ENCODE measurements at places on chromosomes 7 and 10.

GRCh38 chr10:58968389-58968755 is 208.1 kb upstream of the PHYHIPL start:
- no peak for DNase-seq

DNA sequence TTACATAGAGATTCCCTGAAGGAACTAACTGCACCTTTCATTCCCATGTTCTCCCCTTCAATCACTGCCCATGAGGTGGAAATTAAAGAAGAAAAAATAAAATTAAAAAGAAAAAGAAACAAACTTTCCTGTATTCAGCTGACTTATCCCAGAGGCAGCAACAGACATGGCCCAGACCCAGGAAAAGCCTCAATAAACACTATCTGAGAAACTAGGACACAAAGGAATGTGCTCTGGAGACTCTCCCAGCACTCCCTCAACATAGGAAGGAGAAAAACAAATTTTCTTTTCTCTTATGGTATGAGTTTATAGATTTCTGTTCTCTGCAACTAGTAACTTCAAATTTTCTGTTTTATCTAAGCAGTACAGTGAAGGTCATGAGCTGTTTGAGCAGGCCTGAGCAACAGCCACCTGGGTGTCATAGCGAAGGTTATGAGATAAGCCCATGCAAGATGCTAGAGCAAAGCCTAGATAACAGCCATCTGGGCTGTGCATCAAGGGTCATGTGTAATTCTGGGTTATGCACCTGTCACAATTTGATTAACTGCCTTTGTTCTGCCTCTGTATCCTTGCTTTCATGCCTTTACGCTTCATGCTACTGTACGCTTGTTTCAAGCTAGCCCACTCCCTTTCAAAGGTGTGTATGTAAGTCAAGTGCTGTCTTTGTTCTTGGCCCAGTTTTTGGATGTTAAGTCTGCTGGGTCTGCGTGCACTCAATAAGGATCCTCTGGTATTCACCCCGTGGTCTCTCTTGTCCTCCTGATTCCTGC is 11.0 kb upstream of the OR6B1 start:
- no peak for DNase-seq

- DNase-seq = no peak
These were observed 70.5 kb downstream of the FAM204A start for GRCh38 chr10:118271671-118272070.

GRCh38 chr7:133645884-133646391 is 393.1 kb downstream of the EXOC4 start:
- DNase-seq = no peak

DNA sequence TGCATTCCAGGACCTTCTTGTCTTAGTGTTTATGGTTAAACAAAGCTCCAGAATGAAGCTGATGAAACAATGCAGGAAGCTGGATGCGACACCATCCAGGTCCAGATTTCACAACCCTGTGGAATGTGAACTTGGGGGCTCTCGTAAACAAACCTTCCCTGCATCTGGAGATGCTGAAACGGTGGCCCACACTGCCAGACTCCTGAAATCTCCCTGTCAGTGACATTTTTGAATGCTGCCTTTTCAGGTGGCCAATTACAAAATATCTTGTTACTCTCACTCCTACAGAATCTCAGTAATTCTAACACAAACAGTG is 18.8 kb downstream of the VIPR2 start:
- peak; percentile 32 for DNase-seq

GRCh38 chr7:97973206-97973658 is 16.8 kb downstream of the OCM2 start:
- DNase-seq = no peak

DNA sequence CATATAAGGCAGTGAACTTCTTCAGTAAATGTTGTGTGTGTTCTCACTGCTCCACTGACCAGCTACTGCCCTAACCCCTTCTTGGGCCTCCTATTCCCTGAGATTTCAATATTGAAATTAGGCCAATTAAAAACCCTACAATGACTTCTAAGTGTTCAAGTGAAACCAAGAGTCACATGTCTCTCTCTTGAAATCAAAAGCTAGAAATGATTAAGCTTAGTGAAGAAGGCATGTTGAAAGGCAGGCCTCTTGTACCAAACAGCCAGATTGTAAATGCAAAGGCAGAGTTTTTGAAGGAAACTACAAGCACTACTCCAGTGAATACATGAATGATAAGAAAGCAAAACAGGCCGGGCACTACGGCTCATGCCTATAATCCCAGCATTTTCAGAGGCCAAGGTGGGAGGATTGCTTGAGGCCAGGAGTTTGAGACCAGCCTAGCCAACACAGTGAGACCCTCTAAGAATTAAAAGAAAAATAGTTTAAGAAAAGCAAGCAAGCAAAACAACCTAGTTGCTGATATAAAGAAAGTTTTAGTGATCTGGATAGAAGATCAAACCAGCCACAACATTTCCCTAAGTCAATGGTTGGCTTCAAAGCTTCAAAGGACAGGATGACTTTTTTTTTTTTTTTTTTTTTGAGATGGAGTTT is 22.3 kb downstream of the BRAF start:
- no peak for DNase-seq

DNA sequence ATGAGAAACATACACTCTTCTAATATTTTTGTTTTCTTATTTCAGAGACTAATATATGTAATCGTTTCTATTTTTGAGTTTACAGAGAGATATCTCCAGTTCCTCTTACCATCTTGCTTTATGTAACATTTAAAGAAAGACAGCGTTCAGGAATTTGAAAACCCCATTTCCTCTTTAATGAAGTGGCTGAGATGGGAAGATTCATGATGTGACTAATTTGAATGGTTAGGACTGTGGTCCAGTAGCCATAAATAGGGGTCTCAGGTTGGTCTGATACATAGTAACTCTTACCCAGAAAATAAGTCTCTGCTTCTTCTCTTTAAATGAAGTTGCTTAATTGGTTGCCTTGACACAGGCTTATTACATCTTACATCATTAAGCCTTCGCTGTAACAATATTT is 6.9 kb downstream of the KMT2E start:
- DNase-seq = no peak

DNA sequence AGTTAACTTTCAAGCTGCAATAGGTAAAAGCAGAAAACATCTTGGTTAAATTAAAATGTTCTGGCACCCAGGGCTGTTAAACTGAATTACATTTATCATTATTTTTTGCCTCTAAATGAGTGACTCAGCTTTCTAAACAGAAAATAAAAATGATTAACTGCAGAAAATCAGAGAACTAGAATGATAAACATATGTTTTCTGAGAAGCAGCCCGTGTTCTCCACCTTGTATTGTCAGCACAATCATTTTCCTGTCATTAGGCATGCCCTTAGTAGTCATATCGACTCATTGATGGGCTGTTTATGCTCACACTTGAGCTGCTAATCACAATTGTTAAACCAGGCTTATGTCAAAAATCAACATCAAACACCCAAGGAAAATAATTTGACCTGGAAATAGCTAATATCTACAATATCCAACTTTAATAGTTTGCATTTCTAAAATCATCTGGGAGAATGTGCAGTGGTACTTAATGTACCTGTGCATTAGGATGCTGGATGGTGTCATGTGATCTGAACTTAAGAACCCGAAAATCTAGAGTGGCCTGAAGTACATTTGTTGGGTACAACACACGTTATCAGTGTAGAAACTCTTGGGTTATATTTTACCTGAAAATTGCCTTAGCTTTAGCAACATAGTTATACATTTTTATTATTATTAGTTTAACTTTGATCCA is 2.3 kb downstream of the MDFIC start:
- DNase-seq = no peak

DNA sequence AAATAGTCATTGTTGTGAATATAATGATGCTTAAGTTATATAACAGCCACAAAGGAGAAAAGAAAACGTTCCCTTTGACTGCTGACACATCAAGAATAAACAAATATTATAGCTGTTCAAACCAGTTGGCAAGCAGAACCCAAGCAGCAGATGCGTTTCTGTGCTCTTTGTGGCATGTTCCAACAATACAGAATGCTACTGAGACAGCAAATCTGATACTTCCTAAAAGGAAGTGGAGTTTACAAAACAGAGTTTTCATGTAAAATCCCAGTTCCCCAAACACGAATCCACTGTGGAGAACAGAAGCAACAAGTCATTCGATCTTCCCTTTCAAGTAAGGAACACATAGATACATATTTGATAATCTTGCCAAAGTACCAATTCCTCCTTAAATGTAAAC is 170.9 kb upstream of the ASAH2 start:
- DNase-seq = no peak

DNA sequence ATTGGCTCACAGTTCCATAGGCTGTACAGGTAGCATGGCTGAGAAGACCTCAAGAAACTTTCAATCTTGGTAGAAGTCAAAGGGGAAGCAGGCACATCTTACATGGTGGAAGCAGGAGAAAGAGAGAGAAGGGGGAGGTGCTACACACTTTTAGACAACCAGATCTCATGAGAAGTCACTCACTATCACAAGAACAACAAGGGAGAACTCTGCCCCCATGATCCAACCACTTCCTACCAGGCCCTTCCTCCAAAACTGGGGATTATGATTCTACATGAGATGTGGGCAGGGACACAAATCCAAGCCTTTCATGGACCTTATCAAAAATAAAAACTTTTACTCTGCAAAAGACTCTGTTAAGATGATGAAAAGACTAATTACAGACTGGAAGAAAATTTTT is 183.2 kb upstream of the TRIM24 start:
- DNase-seq = no peak

GRCh38 chr10:11949152-11949551 is 93.5 kb downstream of the UPF2 start:
- no peak for DNase-seq

DNA sequence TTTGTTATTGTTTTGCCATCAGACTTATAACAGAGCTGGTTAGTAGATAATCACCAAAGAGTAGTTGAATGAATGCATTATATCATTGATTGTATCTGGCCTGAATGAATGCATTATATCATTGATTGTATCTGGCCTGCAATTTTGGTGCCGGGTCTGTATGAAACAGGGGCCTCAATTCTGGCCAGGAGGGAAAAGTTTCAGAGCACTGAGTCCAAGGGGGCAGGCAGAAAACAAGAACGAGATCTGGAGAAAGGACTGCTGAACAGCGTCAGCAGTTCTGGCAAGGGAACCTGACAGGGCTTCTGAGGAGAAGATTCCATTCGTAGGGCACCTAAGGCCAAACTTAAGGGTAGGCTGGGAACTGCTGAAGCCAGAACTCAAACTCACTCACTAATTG is 128.0 kb downstream of the SEMA3C start:
- DNase-seq = peak; percentile 37

GRCh38 chr7:26398756-26399509 is 107.3 kb downstream of the SNX10 start:
- peak; percentile 22 for DNase-seq

- no peak for DNase-seq
These were observed 12.7 kb downstream of the CHST12 start for GRCh38 chr7:2416063-2416462.

- no peak for DNase-seq
These were observed 284.5 kb upstream of the SEMA3D start for GRCh38 chr7:85471307-85471706.

- no peak for DNase-seq
These were observed 72.2 kb downstream of the LANCL2 start for GRCh38 chr7:55437375-55437774.

DNA sequence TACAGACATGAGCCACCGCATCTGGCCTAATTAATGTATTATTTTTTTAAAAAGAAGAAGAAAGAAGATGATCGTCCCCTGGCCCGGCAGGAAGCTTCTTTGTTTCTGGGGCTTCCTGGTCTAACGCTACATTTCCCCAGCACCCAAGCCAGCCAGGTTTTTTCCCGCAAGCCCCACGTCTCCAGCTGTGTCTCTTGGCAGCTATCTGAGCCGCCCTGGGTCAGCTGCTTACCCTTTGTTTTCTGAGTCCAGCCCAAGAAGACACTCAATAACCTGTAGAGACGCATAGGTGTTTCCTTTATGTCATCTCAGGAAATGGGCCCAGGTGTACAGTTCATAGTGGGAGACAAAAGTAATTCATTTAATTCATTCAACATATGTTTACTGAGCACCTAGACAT is 110.2 kb downstream of the MTPAP start:
- no peak for DNase-seq

DNA sequence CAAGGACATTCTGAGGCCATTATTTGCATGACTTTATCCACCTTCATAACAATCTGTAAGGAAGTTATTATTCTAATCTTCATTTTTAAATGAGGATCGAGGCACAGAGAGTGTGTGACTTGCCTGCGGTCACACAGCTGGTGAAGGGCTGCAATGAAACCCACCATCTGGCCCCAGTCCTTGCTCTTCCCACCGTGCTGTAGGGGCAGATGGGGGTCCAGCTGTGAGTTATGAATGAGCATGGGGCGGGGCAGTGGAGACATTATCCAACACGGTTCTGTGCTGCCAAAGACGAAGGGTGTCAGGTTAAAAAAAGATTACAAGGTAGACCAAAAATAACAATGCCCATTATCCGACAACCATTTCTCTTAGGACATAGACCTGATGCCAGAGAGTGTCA is 417.5 kb upstream of the MGMT start:
- DNase-seq = no peak

All from uterus (tissue), 4 donors.